Esophagus squamous epithelium (tissue), 5 donors: ENCODE measurements at places on chromosomes 7 and 10.

DNA sequence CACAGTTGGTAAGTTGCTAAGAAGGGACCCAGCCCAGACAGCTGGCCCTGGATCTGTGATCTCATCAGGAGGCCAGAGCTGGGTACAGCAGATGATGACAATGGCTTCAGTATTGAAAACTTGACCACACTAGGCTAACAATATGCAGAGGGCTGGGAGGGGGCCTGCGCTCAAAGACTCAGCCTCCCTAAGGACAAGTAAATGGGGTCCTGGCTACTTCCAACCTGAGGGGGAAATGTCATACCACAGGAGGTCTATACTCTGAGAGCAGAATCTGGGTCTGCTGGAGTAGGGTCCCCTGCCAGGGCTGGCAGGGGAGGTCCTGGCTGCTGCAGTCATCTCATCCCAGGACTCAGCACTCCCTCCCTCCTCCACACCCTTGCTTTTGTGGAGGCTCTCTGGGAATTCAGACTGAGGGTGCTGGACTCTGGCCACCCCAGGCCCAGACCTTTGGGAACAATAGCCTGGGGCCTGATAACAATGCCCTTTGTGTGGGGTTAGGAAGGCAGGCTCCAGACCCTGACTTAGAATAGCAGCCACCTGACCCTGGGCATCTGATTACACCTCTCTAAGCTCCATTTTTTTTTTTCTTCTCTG, 1.4 kb downstream of the FXYD4 start:
- DNase-seq, result no peak

- no peak for DNase-seq
Observed at GRCh38 chr7:1812509-1813393, 142.7 kb downstream of the ELFN1 start.

DNA sequence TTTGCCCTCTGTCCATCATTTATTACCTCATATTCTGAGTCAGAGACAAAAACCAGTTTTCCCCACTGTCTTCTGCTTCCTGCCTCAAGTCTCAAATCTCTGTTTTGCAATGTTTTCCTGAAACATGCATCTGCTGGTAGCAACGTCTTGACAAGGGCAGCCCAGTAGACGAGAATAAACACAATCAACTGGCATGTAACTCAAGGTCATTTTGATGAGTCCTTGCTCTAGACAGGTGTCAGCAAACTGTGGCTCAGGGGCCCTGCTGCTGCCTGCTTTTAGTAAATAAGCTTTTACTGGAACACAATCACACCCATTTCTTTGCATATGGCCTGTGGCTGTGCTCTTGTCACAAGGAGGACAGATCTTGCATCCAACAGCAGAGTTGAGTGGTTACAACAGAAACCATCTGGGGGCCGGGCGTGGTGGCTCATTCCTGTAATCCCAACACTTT, 59.8 kb downstream of the ITIH5 start:
- DNase-seq, result no peak

DNA sequence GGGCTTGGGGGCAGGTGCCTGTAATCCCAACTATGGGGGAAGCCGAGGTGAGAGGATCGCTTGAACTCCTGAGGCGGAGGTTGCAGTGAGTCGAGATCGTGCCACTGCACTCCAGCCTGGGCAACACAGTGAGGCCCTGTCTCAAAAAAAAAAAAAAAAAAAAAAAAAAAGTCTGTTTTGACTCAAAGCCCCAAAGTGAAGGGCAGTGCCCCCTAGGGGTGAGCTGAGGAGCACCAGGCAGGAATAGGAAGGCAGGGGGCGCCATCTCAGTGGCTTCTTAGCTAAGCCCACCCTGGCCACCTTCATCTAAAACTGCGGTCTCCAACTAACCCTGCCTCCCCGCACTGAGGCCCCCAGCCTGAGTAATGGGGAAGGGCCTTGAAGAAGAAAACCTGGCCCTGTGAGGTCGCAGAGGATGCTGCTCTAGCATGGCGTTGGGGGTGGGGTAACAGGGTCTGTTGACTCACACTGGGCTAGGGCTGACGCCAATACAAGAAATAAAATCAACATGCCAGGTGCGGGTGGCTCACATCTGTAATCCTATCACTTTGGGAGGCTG, 9.8 kb downstream of the PODXL start:
- DNase-seq, result no peak
